Occipital lobe (tissue), 3 donors: ENCODE measurements at places on chromosomes 16 and 17. TPM values are rescaled to one million over a fixed set of nuclear protein-coding genes. Genes with fewer than 3 reads are reported as not detected.

Gene ERI2
- 27.8 TPM for total RNA-seq

Gene ERCC4
- total RNA-seq: 15.4 TPM

Gene TP53TG3F
- total RNA-seq: not detected

Gene FZD2
- 6.9 TPM for total RNA-seq

Gene KRT20
- not detected for total RNA-seq

Gene HYDIN
- 26.5 TPM for total RNA-seq

Gene MT1M
- 1.4 TPM for total RNA-seq

Gene SERPINF2
- total RNA-seq: 0.16 TPM

Gene CHRNE
- total RNA-seq: 0.62 TPM

Gene NPIPB13
- total RNA-seq: 0.78 TPM

Gene SLC6A2
- total RNA-seq: not detected

Gene FTSJ3
- 40.4 TPM for total RNA-seq

Gene CCL17
- total RNA-seq: not detected

Gene PTGES3L
- total RNA-seq: 1.2 TPM

Gene CD300A
- 3.3 TPM for total RNA-seq

Gene LRRC37A3
- total RNA-seq: 62.4 TPM
